ENCODE measurements at places on chromosomes 16 and 17.

DNA sequence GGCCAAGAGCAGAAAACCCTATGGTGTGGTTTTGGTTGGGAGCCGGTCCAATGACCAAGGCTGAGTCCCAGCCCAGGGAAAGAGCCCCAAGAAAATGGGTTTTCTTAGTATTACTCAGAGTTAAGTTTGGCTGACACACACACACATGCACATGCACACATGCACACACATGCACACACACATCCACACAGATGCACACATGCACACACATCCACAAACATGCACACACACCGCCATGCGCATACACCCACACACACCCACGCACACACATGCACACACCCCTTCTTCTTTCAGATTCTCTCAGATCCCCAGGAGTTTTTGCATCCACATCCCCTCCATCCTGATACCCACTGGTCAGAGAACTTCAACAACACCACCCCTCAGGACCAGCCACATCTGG lies 9.1 kb downstream of the ABCC12 start:
- no peaks in the 10 kb centered on the region for H3K4me1 ChIP-seq
- H3K27me3 ChIP-seq, result no peaks in the 10 kb centered on the region
- DNase-seq, result no peak
- no peaks in the 10 kb centered on the region for H3K36me3 ChIP-seq
- no peak overlapping the region for H3K4me3 ChIP-seq

- H3K27ac ChIP-seq, result no peak overlapping the region
- H3K4me1 ChIP-seq, result peaks cover 17% of the 10 kb centered on the region
- peaks cover 77% of the 10 kb centered on the region for H3K36me3 ChIP-seq
- H3K27me3 ChIP-seq, result no peaks in the 10 kb centered on the region
- H3K4me3 ChIP-seq, result no peak overlapping the region
These were observed 23.4 kb downstream of the MBTPS1 start for GRCh38 chr16:84093120-84093878.

- no peak for DNase-seq
- peak overlapping the region; percentile 62 for H3K4me3 ChIP-seq
- H3K4me1 ChIP-seq, result peaks cover 21% of the 10 kb centered on the region
- H3K27ac ChIP-seq, result no peak overlapping the region
These were observed 436 bp downstream of the SPAG5 start for GRCh38 chr17:28598389-28598788.

- no peaks in the 10 kb centered on the region for H3K27me3 ChIP-seq
- DNase-seq, result no peak
- peak overlapping the region; percentile 89 for H3K27ac ChIP-seq
- no peak overlapping the region for H3K4me3 ChIP-seq
These were observed 12.2 kb downstream of the CCR7 start for GRCh38 chr17:40552806-40553693.

GRCh38 chr16:66043326-66043725 lies 323.2 kb upstream of the CDH5 start:
- DNase-seq, result no peak
- H3K4me3 ChIP-seq, result no peak overlapping the region
- H3K27me3 ChIP-seq, result no peaks in the 10 kb centered on the region
- H3K36me3 ChIP-seq, result no peaks in the 10 kb centered on the region

DNA sequence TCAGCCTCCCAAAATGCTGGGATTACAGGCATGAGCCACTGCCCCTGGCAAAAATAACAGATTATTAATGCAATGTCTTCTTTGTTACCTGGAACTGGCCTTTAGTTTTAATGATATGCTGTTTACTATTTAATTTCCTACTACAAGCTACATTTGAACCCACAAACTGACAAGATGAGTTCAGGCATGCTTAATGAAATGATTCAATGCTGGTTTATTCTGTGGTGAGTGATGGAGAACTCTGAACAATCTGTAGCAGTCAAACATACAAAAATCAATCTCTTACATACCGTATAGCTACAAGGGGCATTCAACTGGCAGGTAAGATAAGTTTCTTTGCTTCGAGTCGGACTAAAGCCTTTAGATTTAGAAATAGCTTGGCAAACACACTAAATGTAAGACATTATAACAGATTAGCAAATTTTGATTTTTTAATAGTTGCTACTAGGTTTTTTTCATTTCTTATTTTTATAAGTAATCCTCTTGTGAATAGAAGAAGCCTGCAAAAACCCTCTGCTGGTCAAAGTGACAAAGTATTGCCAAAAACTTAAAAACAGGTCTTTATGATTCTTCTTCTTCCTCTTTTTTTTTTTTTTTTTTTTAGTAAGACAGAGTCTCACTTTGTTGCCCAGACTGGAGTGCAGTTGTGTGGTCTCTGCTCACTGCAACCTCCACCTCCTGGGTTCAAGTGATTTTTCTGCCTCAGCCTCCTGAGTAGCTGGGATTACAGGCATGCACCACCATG lies 138.5 kb downstream of the SSH2 start:
- H3K4me3 ChIP-seq, result no peak overlapping the region
- no peaks in the 10 kb centered on the region for H3K36me3 ChIP-seq
- no peak for DNase-seq
- peaks cover 11% of the 10 kb centered on the region for H3K4me1 ChIP-seq
- no peak overlapping the region for H3K27ac ChIP-seq
- H3K27me3 ChIP-seq, result no peaks in the 10 kb centered on the region

- peaks cover under 1% of the 10 kb centered on the region for H3K36me3 ChIP-seq
- peak within 1 kb of the TSS; percentile 54 for H3K4me3 ChIP-seq
- peaks cover 21% of the 10 kb centered on the region for H3K4me1 ChIP-seq
- H3K27me3 ChIP-seq, result no peaks in the 10 kb centered on the region
These were observed at the start of gene RAPGEFL1 for GRCh38 chr17:40177275-40177874. Gene RAPGEFL1, plus strand, starts transcription at chr17:40177470. Its CDS starts 392 bp downstream, at chr17:40177862.

GRCh38 chr17:62670202-62670821 lies 42.8 kb downstream of the MRC2 start:
- H3K27ac ChIP-seq, result no peak overlapping the region
- no peaks in the 10 kb centered on the region for H3K4me1 ChIP-seq
- no peak overlapping the region for H3K4me3 ChIP-seq
- H3K27me3 ChIP-seq, result no peaks in the 10 kb centered on the region

GRCh38 chr17:66123163-66123562 lies 68.8 kb downstream of the CEP112 start:
- H3K4me3 ChIP-seq, result no peak overlapping the region
- no peak for DNase-seq
- no peaks in the 10 kb centered on the region for H3K27me3 ChIP-seq
- H3K27ac ChIP-seq, result no peak overlapping the region

GRCh38 chr16:89880477-89881367 lies 7.3 kb downstream of the TCF25 start:
- H3K27me3 ChIP-seq, result no peaks in the 10 kb centered on the region
- DNase-seq, result no peak
- H3K36me3 ChIP-seq, result peaks cover 71% of the 10 kb centered on the region

DNA sequence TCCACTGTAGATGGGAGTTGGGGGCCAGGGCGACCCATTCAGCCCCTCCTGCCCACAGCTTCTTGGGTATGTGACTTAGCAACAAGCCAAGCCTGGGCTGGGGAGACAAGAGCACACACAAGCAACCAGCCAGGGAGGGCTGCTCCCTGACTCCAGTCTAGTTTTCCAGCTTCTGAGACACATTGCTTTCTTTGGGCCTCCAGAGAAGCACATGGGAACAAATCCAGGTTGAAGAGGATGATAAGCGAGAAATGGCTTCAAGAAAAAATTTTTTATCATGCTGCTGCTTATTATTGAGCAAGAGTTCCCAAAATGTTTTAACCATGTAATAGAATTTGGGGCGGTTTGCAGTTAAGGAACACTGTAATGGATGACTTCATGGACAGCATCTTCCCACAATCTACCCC lies 173.7 kb downstream of the SOX9 start:
- H3K27ac ChIP-seq, result no peak overlapping the region
- H3K4me1 ChIP-seq, result no peaks in the 10 kb centered on the region
- no peak overlapping the region for H3K4me3 ChIP-seq
- no peaks in the 10 kb centered on the region for H3K36me3 ChIP-seq

GRCh38 chr17:55576996-55577586 lies 65.8 kb upstream of the SMIM36 start:
- H3K4me3 ChIP-seq, result peak overlapping the region; percentile 40
- H3K27me3 ChIP-seq, result no peaks in the 10 kb centered on the region
- peaks cover 14% of the 10 kb centered on the region for H3K4me1 ChIP-seq
- no peaks in the 10 kb centered on the region for H3K36me3 ChIP-seq

DNA sequence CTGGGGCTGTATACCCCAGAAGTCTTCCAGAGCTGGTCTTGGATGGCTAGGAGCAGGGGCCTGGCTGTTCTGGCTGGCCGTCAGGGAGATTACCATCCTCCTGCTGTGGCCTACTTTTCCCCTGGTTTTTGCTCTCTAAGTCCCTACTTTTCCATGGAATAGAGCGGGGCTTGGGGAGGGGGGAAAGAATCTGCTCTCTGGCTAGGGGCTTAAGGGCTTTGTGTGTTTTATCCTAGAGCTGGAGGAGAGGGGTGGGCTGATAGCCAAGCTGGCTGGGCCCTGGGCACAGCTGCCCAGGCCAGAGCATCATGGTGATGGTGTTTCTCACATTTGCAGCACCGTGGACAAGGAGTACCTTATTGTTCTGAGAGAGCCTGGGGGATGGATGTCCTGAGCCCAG lies 3.6 kb downstream of the NRN1L start:
- no peaks in the 10 kb centered on the region for H3K27me3 ChIP-seq
- DNase-seq, result no peak
- H3K36me3 ChIP-seq, result peaks cover 12% of the 10 kb centered on the region
- H3K4me1 ChIP-seq, result peaks cover 10% of the 10 kb centered on the region

DNA sequence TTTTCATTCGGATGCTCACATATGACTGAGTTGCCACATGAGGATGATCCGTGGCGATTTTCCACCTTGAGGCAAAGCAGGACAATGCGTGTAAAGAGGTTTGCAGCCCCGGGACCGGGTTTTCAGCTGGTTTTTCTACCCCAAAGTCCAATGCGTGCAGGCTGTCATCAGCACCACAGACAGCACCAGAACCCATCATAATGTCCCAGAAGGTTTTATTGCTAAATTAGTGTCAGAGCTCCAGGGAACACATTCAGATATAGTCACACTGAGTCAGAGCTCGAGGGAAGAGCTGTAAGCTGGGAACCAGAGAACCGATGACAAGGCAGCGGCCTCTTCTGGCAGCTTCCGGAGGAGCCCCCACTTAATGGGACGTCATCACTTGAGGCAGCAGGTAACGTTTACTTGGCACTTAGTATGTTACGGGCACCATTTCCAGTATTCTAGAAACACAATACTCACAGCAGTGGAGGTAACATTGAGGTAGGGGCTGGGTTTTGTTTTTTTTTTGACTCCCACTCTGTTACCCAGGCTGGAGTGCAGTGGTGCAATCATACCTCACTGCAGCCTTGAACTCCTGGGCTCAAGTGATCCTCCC lies 8.9 kb upstream of the NAGPA start:
- no peak overlapping the region for H3K4me3 ChIP-seq
- H3K27ac ChIP-seq, result no peak overlapping the region
- DNase-seq, result no peak

DNA sequence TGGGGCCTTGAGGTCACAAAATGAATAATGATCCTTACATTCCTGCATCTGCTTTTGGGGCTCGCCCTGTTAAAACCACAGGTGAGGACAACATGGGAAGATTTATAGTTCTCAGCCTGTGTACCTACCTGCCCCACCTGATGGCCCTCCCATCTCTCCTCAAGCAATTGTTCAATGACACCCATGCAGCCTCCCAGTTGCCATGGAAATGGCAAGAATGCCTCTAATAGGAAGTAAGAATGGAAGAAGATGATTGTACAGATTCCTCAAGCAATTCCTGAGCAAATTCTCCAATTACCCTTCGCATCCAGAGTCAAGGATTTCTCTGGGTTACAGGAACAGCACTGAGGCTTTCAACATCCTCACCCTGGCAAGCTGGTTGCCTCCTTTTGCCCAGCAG lies 78.6 kb upstream of the CCL2 start:
- no peaks in the 10 kb centered on the region for H3K27me3 ChIP-seq
- peaks cover 13% of the 10 kb centered on the region for H3K4me1 ChIP-seq
- no peak for DNase-seq
- no peak overlapping the region for H3K4me3 ChIP-seq
- H3K27ac ChIP-seq, result no peak overlapping the region

DNA sequence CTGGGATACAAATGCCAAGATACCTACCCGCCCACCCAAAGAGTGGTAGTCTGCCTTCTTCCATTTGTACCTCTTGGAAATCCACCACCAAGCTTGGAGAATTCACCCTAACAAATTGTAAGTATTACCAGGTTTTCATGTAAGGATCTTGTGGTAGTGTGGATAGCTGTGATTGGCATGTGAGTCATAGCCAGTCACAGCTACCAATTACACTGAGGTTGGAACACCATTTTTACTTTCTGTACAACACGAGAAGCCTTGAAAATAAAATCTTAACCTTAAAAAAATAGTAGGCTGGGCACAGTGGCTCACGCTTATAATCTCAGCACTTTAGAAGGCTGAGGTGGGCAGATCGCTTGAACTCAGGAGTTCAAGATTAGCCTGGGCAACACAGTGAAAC lies 18.5 kb upstream of the SLC35G3 start:
- H3K4me3 ChIP-seq, result no peak overlapping the region
- H3K36me3 ChIP-seq, result no peaks in the 10 kb centered on the region
- no peak for DNase-seq
- no peaks in the 10 kb centered on the region for H3K27me3 ChIP-seq
- peak overlapping the region; percentile 19 for H3K27ac ChIP-seq

GRCh38 chr16:85451641-85452363 lies 161.3 kb upstream of the GSE1 start:
- no peak overlapping the region for H3K4me3 ChIP-seq
- no peak for DNase-seq
- H3K27ac ChIP-seq, result no peak overlapping the region
- H3K4me1 ChIP-seq, result peaks cover 20% of the 10 kb centered on the region

- no peak overlapping the region for H3K4me3 ChIP-seq
- H3K27ac ChIP-seq, result no peak overlapping the region
These were observed 579.2 kb upstream of the PSMD7 start for GRCh38 chr16:73717266-73717974.

- no peaks in the 10 kb centered on the region for H3K36me3 ChIP-seq
- no peak overlapping the region for H3K27ac ChIP-seq
- peaks cover 18% of the 10 kb centered on the region for H3K4me1 ChIP-seq
- H3K27me3 ChIP-seq, result no peaks in the 10 kb centered on the region
- H3K4me3 ChIP-seq, result no peak overlapping the region
- peak; percentile 16 for DNase-seq
These were observed 3.0 kb upstream of the IL4R start for GRCh38 chr16:27310576-27311447.

- no peak overlapping the region for H3K4me3 ChIP-seq
- DNase-seq, result no peak
These were observed 314.3 kb downstream of the RBFOX1 start for GRCh38 chr16:7646821-7647500.

- H3K4me3 ChIP-seq, result no peak overlapping the region
- peaks cover 65% of the 10 kb centered on the region for H3K36me3 ChIP-seq
- no peak for DNase-seq
- no peaks in the 10 kb centered on the region for H3K27me3 ChIP-seq
- peaks cover 16% of the 10 kb centered on the region for H3K4me1 ChIP-seq
These were observed 25.9 kb upstream of the FAAP100 start for GRCh38 chr17:81578038-81578441.

DNA sequence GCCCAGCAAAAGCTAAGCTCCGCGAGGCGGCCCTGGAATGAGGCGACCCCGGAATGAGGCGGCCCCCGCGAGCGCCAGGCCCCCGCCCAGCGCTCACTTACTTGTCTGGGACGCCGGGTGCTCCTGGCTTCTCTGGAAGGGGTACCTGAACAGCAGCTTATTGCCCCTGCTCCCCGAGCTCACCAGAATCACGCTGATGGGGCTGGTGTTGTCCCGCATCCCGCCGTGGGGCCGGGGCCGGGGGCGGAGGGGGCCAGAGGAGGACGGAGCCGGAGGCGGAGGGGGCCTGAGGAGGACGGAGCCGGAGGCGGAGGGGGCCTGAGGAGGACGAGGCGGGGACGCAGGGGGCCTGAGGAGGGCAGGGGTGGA lies 440 bp downstream of the NPRL3 start:
- peak overlapping the region; percentile 80 for H3K27ac ChIP-seq
- H3K27me3 ChIP-seq, result no peaks in the 10 kb centered on the region
- H3K4me1 ChIP-seq, result peaks cover 12% of the 10 kb centered on the region
- no peak for DNase-seq
- H3K4me3 ChIP-seq, result peak overlapping the region; percentile 79
- no peaks in the 10 kb centered on the region for H3K36me3 ChIP-seq

Measured in upper lobe of left lung (tissue), 6 donors.